ENCODE measurements at places on chromosomes 1 and 21.

GRCh38 chr1:51535006-51535592 lies 16.0 kb upstream of the EPS15 start:
- peak; percentile 53 for DNase-seq

GRCh38 chr1:63818567-63819325 lies 44.9 kb downstream of the ROR1 start:
- no peak for DNase-seq

DNA sequence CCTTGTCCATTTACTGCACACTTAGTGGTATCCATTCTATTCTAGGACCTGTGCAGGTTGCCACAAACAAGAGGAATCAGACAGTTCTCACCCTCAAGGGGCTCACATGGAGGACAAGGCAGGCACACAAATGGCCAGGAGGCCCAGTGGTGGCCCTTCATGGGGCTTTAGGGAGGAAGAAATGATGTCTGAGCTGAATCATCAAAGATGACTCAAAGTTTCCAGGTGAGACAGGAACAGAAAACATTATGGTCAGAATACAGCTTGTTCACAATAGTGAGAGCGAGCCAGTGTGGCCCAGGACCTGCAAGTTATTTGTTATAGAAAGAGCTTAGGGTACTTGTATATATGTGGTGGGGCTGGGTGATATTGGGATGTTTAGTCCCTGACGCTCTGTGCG lies 26.4 kb downstream of the SHISAL2A start:
- no peak for DNase-seq

GRCh38 chr1:62433861-62434617 lies 2.8 kb upstream of the USP1 start:
- DNase-seq: no peak

GRCh38 chr1:12453400-12454343 lies 164.3 kb downstream of the DHRS3 start:
- no peak for DNase-seq

DNA sequence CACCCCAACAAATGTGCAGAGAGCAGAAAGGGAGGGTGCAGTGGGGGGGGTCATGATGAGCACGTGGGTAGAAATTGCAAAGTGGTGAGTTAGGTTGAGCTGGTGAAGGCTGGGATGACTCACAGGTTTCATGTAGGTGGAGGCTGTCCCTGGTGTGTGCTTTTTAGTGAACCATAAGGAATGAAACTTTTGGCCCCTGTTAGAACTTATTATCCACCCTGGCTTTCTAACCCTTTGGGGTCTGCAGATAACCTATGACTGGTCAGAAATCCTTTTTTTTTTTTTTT lies 46.9 kb downstream of the DOP1B start:
- DNase-seq: no peak

DNA sequence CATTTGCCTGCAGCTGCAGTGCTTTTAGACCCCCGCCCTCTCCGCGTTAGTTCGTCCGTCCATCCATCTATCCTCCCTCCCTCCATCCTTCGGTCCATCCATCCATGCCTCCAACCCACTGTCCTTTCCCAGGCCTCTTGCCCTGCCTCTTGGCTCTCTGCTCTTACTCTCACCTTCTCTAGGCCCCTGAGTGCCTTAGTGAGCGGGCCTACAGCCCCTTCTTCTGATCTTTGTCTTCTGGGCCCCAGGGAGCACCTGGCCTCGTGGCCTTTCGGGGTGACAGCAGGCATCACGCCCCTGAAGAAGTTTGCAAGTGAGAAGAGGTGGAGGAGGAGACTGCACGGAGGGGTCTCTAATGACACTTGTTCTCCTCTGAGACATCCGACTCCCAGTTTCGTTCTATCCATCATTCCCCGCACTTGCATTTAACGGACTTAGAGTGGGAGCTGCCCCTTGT lies 842 bp downstream of the ATXN7L2 start:
- no peak for DNase-seq

DNA sequence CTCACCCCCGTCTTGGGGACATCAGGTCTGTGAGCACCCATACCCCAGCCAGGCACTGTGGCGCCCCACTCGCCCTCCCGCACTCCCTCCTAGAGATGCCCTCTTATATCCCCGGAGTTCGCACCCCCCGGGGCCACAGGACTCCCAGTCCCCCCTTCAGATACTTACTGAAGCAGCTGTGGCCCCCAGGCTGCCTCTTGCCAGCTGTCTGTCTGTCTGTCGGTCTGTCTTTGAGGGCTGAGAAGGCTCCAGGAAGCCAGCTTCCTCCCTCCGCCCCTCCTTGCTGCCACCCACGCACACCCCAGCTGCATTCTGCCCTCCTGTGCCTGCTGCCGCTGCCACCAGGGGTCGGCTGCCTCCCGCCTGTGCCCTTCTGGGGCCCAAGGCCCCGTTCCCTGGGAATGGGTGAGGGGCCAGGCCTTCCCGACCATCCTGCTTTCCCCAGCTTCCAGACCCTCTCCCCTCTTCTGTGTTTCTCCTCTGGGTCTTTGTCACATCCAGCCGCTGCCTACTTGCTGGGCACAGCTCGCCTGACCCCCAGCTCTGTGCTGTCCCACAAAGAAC lies at the start of gene PTPN7:
Gene PTPN7, minus strand, starts transcription at position 226 of the 564 bp plus-strand sequence. CDS start 1,200 bp downstream, outside the sequence.
- DNase-seq: no peak

DNA sequence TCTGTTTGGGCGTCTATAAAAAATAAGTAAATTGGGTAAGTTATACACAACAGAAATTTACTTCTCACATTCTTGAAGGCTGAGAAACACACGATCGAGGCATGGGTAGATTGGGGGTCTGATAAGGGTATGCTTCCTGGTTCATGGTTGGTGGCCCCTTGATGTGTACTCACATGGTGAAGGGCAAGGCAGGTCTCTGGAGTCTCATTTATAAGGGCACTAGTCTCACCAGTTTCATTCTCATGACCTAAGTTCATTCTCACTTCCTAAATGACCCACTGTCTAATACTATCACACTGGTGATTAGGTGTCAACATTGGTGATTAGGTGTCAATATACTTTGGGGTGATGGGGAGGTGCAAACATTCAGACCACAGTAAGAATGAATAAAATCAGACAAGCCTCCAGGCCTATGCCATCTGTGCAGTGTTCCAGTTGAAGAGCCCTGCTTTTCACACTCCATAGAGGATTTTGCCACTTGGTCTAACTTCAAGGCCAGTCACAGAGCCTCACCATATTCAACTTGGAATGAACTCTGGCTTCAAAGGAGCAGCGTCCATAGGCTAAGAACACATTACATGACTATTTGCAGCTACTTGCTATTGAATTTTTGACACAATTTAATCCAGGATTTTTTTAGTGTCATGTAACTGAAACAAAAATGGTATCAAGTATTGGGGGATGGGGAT lies 2.5 kb upstream of the GBP4 start:
- DNase-seq: no peak

DNA sequence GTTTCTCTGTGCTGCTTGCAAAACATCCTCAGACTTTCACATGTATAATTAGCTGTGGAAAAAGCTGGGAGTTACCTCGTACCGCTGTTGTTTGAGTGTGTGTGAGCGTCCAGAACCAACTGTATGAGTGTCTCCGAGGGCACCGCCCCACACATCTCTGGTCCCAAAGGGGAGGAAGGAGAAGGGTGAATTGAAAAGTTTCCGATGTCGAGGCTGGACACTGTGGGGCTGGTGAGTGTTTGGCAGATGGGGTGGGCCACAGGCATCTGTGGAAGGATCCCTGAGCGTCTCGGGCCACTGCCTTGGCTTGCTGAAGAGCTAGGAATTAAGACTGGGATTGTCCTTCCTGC lies 1.2 kb downstream of the ATP2B4 start:
- no peak for DNase-seq

- no peak for DNase-seq
Measured at GRCh38 chr1:17156108-17156507, 36.9 kb upstream of the PADI2 start.

DNA sequence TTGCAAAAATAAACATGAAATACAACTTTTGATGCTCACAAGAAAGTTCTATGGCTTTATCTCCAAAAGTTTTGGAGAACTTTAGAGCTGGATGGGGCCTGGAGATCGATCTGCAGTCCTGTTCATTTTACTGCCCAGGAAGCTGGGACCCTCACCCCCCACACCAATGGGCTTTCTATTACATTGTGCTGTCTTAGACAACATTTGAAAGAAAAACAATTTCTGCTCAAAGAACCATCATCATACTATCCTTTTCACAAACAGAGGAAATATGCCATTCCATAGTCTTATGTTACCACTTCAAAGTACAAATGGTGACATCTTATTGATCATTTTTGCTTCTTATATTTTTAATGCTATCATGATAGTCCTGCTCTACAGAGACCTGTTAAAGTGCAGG lies 2.0 kb upstream of the HNRNPU start:
- no peak for DNase-seq

- DNase-seq: no peak
Measured at GRCh38 chr1:14997646-14998276, 155.8 kb upstream of the TMEM51 start.

DNA sequence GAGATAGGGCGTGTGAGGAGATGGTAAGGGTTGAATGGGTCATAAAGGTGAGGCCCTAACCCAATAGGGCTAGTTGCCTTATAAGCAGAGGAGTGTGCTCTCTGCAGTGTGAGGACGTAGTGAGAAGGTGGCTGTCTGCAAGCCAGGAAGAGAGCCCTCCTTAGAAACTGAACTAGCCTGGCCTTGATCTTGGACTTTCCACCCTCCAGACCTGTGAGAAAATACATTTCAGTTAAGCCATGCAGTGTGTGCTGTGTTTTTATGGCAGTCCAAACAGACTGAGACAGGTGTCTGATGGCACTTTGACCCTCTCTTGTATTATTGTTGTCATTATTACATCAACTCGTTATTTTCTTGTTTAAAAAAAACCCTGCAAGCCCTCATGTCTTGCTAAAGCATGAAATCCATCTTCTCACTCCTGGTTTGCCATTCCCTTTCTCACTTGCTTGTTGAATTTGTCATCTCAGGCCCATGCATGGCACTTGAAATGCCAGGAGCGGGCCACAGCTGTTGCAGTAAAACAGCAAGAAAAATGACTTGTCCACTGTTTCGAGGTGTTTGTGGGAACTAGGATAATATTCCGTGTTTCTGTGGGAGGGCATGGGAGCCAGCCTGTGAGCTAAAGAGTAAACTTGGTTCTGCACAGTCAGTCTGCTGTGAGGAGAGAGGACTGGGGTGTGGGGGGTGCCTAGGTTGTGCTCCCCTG lies 78.6 kb downstream of the STUM start:
- no peak for DNase-seq

GRCh38 chr1:110185181-110185580 lies 24.9 kb upstream of the KCNC4 start:
- DNase-seq: no peak

DNA sequence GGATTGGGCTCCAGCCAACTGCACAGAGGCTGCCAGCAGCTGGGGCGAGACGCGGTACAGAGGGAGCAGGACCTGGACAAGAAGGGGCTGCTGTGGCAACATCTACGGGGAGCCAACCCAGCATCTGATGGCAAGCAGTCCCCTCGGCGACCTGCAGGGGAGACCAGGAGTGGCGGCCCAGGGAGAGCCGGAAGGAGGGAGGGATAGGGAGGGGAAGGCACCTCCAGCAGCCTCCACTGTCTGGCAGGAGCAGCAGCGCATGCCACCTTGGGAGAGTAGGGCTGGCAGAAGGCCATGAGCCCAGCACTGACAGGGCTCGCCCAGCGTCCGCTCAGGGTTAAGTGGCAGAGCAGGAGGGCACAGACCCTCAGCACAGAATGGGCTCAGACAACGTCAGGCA lies 17.3 kb downstream of the CHD5 start:
- no peak for DNase-seq

DNA sequence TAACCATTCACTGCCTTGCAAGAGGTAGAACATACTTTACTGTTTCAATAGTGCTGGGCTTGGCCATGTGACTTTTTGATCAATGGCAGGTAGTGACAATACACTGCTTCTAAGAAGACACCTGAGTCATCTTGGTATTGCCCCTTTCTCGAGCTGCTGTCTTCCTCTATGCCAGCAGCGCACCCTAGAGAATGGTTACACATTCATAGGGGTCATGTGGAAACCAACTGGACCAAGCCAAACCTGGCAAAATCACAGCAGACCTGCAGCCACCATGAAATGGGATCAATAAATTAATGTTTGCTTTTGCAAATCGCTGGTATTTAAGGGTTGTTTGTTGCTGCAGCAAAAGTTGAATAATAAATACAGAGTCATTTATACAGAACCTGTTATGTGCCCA lies 122.3 kb downstream of the GRIK1 start:
- no peak for DNase-seq

GRCh38 chr1:50237056-50237455 lies 128.3 kb downstream of the ELAVL4 start:
- no peak for DNase-seq

- DNase-seq: no peak
Measured at GRCh38 chr21:46092026-46092764, 5.7 kb upstream of the COL6A2 start.

DNA sequence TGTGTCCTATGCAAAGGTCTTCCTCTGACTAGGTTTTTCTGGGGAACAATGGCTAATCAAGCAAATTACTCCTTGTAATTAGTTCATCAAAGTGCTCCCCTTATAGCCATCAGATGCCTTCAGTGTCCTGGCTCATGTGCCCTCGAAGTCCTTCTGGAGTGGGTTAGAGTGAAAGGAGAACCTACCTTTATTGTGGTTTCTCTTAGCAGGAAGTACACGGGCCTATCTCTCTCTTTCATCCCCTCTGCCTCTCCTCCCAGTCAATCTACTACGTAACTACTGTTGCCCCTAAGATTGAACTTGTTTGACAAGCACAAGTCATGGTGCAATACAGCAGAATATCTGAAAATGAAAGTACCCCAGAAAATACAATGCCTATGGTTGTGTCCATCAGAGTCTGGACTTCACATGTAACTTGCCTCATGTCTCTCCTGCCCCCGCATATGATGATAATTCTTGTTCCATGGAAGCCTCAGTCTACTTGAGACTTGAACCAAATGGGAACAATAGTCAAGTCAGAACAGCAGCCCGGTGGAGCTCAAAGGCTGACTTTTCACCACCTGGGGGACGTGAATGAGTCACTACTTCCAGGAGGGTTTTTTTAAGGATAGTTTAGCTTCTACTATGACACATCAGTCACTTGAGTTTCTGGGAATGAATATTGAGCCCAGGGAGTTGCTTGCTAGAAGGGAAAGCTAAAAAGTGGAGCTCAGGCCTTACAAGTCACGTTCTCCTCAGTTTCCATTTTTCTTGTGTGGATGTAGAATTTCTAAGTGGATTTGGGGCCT lies 243.6 kb downstream of the TNR start:
- no peak for DNase-seq

DNA sequence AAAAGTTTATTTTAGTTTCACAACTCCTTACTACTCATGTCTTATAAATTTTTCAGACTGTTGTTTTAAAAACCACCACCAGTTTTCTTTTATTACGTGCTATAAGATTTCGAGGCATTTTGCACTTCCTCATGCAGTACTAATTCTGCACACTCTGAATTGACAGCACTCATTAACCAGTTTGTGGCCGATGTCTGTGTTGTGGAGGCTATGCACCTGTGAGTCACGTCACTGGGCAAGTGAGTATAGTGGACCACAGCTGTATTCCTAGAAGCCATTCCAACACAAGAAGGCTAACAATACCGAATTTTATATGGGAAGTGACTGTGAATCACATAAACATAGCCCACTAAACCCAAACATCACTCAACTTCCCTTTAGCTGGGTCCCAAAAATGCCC lies 21.0 kb upstream of the SPATA6 start:
- DNase-seq: no peak

All from retina (tissue), 1 donor.